ENCODE measurements at places on chromosomes 1 and 21. TPM values are rescaled to one million over a fixed set of nuclear protein-coding genes. Genes with fewer than 3 reads are reported as not detected.

Gene AMY2A
- not detected for total RNA-seq

Gene ATP1A4
- not detected for total RNA-seq

Gene MYBPH
- total RNA-seq = 0.52 TPM

Gene LRRC8B
- 1.6 TPM for total RNA-seq

Gene TBX15
- total RNA-seq = 81.5 TPM

Gene HSPB7
- 19.6 TPM for total RNA-seq

Gene AMIGO1
- 2.1 TPM for total RNA-seq

Gene NPL
- 5.9 TPM for total RNA-seq

Gene TTC39A
- total RNA-seq = 0.32 TPM

Gene LCE3D
- not detected for total RNA-seq

Gene ITGB2
- total RNA-seq = 19.7 TPM

Gene LRRC38
- total RNA-seq = not detected

Gene KCNQ4
- total RNA-seq = not detected

Gene DISP3
- under 0.01 TPM for total RNA-seq

Gene ANXA9
- total RNA-seq = 0.39 TPM

Gene CYP4B1
- not detected for total RNA-seq

Gene C1orf94
- total RNA-seq = not detected

Gene SMYD2
- total RNA-seq = 21.6 TPM

Gene ADAM30
- not detected for total RNA-seq

Gene SERTAD4
- total RNA-seq = not detected

Gene ADGRL4
- 0.65 TPM for total RNA-seq

Gene UBAP2L
- total RNA-seq = 124 TPM

Gene RGS13
- not detected for total RNA-seq

Gene EDN2
- not detected for total RNA-seq

Gene ACTL8
- total RNA-seq = 0.11 TPM

Gene C1orf185
- not detected for total RNA-seq

Gene KRTAP6-2
- total RNA-seq = not detected

Gene NPHS2
- total RNA-seq = not detected

Gene INAVA
- total RNA-seq = under 0.01 TPM

Gene MAN1C1
- 23.9 TPM for total RNA-seq

Gene PCSK9
- total RNA-seq = 0.86 TPM

Data from articular chondrocyte of knee joint (primary cell).